Stimulated activated CD4-positive, alpha-beta T cell treated with anti-CD3 and anti-CD28 coated beads, Interleukin-1b, Interleukin-23, amount 100 ng/mL, for 1 hour (primary cell): ENCODE measurements at places on chromosomes 11 and 22.

- DNase-seq, result peak; percentile 45
Observed at GRCh38 chr11:46826310-46827044, 19.6 kb downstream of the CKAP5 start.

- DNase-seq, result no peak
Observed at GRCh38 chr11:61951484-61952135, 1.5 kb downstream of the BEST1 start.

- no peak for DNase-seq
Observed at GRCh38 chr11:102413497-102413896, 39.1 kb downstream of the TMEM123 start.

DNA sequence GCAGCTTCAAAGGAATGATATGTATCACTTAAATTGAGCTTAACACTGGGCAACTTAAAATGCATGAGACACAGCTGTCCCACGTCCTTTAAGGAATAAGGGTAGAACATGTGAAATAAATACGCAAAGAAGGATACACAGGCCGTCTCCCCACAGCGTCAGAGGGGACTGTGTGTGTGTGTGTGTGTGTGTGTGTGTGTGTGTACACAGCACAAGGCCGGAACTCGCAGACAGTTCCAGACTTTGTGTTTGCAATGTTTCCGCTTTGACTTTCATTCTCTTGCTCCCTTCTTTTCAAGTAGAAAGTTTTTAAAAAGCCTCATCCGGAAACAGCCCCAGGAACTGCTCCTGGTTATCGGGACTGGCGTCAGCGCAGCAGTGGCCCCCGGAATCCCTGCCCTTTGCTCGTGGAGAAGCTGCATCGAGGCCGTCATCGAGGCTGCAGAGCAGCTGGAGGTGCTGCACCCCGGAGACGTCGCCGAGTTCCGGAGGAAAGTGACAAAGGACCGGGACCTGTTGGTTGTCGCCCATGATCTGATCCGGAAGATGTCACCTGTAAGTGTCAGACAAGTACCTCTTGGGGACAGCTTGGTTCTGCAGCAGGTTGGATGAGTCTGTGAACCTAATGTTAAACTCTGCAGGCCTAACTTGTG, 13.3 kb downstream of the FAM118A start:
- DNase-seq, result no peak

DNA sequence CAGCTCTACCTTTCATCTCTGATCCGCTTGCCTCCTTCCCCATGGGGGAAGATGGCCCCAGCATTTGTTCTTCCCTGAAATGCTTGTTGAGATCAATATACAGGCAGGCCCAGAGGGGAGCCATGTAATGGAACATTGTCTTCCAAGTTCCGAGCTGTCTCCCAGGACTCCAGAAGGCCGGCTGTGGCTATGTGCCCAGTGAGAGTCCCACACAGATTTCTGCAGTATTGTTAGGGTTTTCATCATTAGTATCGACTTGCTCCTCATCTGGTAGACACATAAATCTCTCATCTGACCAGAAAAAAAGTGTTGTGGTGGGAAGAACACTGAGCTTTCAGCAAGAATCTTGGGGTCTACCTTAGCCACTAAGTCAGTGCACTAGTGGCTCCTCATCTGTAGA, 163.4 kb downstream of the TRIM29 start:
- DNase-seq, result no peak

DNA sequence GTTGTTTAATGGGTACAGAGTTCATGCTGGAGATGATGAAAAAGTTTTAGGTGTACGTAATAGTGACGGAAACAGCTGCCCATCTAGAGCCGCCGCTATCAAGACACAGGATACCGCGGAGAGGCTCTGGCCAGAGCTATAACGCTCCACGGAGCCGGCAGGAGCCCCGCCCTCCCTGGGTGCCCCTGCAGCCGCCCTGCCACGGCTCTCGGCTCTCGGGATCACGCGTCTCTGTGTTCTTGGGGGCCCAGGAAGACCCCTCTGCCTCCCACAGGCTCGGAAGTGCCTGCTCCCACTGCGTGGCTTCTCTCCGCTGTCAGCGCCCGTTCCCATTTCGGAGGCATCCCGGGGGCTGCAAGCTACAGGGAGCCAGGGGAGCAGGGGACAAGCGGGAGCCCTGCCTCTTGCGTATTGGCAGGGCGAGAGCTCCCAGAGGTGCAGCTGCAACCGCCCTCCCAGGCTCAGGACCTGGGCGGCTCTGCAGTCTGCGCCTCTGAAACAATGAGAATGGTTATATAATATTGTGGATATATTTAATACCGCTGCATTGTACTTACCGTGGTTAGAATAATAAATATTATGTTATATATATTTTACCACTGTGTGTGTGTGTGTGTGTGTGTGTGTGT, 13.7 kb downstream of the GLYATL2 start:
- DNase-seq, result no peak

- no peak for DNase-seq
Observed at GRCh38 chr11:32439501-32440210, 4.3 kb upstream of the WT1 start.

- DNase-seq, result no peak
Observed at GRCh38 chr11:95445746-95446333, 214.8 kb upstream of the SESN3 start.

GRCh38 chr11:8005556-8005955, 18.4 kb downstream of the EIF3F start:
- no peak for DNase-seq

GRCh38 chr11:19869466-19869865, 156.8 kb downstream of the NAV2 start:
- no peak for DNase-seq

GRCh38 chr11:14705067-14705466, 61.5 kb downstream of the PDE3B start:
- no peak for DNase-seq

DNA sequence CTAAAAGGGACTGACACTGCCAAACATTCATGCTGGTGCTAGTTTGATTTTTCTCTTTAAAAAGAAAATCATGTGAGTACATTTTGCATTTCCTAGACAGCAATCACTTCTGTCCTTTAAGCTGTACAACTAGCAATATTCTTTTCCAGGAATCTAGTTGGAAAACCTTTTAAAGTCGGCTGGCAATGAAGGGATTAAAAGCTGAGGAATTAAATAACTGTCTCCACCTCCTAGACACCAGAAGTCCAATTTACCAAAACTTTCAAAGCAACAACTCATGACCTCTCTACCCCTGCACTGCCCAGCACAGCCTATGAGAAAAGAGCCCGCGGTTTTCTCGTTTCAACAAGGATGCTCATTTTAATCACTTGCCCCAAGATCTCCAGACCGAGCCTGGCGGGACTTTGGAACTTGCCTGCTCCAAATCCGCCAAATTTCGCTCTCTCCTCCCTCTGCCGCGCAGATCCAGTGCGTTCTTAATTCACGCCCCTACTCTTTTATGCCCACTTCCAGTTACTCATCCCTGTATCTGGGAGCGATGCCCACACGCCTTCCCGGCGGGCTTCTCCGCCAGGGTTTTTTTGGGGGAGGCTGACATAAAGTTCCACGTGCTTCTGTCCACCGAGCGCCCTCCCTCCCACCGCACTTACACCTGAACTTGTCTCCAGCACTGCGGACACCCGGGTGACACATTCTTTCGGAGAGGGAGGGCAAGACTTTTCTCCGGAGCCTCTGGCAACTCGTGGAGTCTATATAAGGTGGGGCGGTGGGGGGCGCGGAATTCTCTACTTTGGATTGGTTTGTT, 2.5 kb downstream of the MPPED2 start:
- DNase-seq, result no peak

- DNase-seq, result no peak
Observed at GRCh38 chr22:23397008-23397612, 183.0 kb downstream of the IGLL1 start.

DNA sequence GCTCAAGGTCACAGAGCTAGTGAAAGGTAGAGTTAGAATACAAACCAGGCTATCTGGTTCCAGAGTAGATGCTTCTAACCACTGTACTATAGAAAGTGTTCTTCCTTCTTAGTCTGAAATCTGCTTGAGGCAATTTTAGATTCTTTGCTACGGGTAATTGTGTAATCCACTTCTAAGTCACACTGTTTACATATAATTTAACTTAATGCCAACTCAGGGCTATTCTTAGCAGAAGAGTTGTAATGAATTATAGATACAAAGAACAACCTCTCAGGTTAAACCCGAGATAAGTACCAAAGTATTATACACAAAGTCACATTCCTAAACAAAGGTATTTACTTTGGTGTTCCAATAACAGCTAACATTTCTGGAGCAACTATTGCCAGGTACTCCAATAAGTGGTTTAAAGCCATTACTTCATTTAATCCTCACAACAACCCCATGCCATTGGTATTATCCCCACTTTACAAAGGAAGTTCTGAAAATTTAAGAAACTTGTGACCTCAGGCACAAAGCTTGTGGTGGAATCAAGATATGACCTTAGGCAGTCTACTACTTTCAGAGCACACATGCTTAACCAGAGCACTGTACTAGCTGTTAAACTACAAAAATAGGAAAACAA, 31.1 kb upstream of the DDI1 start:
- no peak for DNase-seq

- no peak for DNase-seq
Observed at GRCh38 chr11:96259134-96259830, 83.7 kb downstream of the MAML2 start.

- no peak for DNase-seq
Observed at GRCh38 chr11:40285558-40285957, 1173.9 kb downstream of the LRRC4C start.

DNA sequence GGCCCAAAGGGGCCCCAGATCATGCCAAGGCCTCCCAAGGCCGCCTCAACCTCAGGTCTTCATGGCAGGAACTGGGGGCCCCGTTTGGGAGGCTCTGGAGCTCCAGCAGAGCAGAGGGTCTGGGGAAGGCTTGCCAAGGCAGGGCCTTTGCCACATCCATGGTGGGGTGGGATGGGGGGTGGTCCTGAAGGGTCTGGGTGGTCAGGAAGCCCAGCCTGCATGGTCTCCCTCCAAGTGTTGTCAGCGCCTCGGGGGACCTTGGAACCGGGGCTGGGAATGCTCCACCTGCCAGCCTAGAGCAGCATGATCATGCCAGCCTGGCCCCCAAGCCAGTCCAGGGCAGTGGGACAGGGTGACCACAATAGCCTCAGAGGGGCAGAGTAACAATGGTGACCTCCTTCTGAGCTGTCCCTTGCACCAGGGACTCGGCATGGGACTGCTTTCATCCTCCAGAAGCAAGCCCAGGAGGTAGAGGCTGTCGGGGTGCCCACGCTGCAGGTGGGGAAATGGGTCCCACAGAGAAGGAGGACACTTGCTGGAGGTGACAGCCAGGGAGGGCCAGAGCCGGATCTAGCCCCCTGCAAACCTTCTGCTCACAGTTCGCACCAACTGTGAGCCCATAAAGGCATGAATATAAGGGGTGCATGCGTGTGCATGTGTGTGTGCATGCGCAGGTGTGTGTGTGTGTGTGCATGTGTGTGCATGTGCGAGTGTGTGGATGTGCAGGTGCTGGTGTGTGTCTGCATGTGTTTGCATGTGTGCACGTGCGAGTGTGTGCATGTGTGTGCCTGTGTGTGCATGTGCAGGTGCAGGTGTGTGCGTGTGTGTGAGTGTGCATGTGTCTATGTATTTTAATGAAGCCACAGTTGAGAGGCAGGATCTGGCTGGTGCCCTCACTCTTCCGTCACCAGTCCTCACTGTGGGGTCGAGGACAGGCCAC, 63.8 kb downstream of the MYEOV start:
- no peak for DNase-seq

GRCh38 chr11:110747531-110747930, 35.3 kb upstream of the ARHGAP20 start:
- no peak for DNase-seq

DNA sequence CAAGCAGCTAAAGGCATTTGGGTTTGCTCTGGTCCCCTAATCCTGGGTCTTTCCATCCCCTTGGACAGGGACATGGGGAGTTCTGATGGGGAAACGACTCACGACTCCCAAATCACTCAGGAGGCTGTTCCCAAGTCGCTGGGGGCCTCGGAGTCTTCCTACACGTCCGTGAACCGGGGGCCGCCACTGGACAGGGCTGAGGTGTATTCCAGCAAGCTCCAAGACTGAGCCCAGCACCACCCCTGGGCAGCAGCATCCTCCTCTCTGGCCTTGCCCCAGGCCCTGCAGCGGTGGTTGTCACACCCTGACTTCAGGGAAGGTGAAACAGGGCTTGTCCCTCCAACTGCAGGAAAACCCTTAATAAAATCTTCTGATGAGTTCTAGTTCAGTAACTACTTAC, 10.7 kb downstream of the UPK3A start:
- DNase-seq, result no peak

GRCh38 chr11:73321604-73322381, 13.7 kb downstream of the ARHGEF17 start:
- DNase-seq, result no peak

GRCh38 chr11:122138744-122139594, 23.0 kb upstream of the BLID start:
- DNase-seq, result no peak

DNA sequence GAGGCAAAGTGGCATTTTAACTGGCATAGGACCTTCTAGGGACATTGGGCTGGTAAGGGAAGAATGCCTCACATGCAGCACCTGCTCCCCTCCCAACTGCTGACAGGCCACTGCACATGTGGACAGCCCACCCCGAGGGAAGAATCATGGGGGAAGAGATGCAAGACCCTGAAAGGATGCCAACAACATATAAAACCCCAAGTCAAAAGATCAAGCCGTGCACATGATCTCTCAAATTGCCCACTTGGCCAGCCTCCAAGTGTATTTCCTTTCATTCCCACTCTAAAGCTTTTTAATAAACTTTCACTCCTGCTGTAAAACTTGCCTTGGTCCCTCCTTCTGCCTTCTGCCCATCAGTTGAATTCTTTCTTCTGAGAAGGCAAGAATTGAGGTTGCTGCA, 947.8 kb upstream of the CCDC90B start:
- DNase-seq, result no peak

- no peak for DNase-seq
Observed at GRCh38 chr22:36566720-36567119, 37.8 kb upstream of the EIF3D start.

- no peak for DNase-seq
Observed at GRCh38 chr22:44531487-44531886, 33.5 kb upstream of the RTL6 start.

GRCh38 chr22:35126993-35127392, 61.0 kb downstream of the ISX start:
- no peak for DNase-seq

DNA sequence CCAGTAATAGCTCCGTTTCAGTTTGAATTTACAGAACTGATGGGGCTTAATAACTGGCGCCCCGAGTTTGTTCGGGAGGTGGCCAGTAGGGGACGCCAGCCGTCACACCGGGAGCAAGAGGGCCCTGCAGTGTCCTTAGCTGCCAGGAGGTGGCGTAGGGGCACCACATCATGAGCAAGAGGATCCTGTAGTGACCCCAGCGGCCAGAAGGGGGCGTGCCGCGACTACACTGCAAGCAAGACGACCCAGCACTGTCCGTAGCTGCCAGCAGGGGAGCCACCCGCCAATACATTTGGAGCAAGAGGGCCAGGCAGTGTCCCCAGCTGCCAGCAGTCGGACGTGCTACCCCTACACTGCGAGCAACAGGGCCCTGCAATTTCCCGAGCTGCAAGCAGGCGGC, 663.7 kb upstream of the B3GAT1 start:
- DNase-seq, result no peak

GRCh38 chr11:75023446-75024067, 34.8 kb downstream of the NEU3 start:
- DNase-seq, result no peak

GRCh38 chr11:123410218-123410549, 19.9 kb upstream of the GRAMD1B start:
- DNase-seq, result no peak

- DNase-seq, result no peak
Observed at GRCh38 chr22:39723899-39724351, 153.4 kb downstream of the CACNA1I start.
